ENCODE measurements at places on chromosomes 1 and 21.

DNA sequence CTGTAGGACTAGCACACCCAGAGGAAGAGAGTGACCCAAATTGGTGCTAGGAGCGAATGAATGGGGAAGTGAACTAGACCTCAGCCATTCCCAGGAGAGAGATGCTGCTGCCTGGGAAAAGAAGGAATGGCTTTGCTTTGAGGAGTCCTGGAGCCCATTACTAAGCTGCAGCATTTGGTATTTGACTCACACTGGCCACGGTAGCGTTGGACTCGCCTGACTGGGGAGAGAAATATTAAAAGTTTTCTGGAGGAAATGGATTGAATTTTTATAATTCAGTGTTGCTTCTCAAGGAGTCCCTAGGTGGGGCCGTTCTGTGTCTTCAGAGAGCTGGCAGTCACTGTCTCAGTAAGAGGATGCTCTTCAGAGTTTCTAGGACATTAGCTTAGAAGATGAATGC, 40.2 kb downstream of the PIK3CD start:
- no peak for DNase-seq

- no peak for DNase-seq
These were observed 151.9 kb downstream of the TNFSF18 start for GRCh38 chr1:172898866-172899265.

GRCh38 chr1:118209648-118210047, 24.6 kb upstream of the SPAG17 start:
- DNase-seq, result no peak

GRCh38 chr1:66119148-66119547, 326.5 kb downstream of the PDE4B start:
- no peak for DNase-seq

GRCh38 chr1:241215203-241215602, 141.8 kb downstream of the RGS7 start:
- DNase-seq, result no peak

DNA sequence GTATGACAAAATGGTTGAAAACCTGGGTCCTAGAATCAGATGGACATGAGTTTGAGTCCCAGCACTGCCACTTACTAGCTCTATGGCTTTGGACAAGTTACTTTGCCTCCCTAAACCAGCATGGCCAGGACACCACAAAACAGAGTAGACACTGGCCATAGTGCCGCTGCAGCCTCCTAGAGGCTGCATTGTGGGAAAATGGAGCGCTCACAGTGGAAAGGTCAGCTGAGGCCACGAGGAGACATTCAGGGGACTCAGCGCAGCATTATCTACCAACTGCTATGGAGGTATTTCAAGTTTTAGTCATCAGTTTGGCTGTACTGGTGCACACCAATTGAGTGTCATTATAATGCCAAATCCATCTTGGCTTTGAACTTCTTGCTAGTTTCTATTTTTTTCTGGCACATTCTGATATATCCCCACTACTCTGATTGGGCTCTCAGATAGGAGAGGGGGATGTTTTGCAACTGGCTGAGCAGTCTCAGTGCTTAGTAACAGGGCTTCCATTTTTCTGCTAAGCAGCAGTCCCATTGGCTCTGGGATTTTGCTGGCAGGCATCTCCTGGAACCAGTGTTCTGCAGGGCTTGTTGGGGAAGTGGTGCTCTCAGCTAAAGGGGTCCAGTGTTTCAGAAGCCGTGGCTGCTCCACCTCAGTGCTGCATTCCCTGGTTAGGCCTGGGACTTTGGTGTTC, 16.2 kb downstream of the NT5C1A start:
- no peak for DNase-seq

- DNase-seq, result no peak
These were observed 6.9 kb downstream of the MIB2 start for GRCh38 chr1:1622010-1622787.

DNA sequence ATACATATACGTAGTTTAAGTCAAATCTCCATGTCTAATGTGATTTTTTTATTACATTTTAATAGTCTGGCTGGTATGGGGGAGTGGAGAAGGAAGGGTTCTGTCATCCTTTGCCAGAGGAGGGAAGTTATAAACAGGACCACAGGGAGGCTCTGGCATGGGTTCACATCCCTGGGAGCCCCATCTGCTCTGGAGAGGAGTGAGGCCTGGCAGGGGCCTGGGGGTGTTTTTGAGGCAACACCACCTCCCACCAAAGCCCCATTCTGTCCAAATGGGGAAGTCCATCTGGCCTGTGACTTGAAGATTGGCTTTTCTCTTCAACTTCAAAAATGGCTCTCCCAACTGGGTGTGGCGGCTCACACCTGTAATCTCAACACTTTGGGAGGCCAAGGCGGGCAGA, 15.8 kb downstream of the DISP3 start:
- no peak for DNase-seq

- no peak for DNase-seq
These were observed 55.3 kb downstream of the CDKN2C start for GRCh38 chr1:51025374-51025773.

GRCh38 chr1:83807821-83808220, 191.1 kb downstream of the TTLL7 start:
- no peak for DNase-seq

DNA sequence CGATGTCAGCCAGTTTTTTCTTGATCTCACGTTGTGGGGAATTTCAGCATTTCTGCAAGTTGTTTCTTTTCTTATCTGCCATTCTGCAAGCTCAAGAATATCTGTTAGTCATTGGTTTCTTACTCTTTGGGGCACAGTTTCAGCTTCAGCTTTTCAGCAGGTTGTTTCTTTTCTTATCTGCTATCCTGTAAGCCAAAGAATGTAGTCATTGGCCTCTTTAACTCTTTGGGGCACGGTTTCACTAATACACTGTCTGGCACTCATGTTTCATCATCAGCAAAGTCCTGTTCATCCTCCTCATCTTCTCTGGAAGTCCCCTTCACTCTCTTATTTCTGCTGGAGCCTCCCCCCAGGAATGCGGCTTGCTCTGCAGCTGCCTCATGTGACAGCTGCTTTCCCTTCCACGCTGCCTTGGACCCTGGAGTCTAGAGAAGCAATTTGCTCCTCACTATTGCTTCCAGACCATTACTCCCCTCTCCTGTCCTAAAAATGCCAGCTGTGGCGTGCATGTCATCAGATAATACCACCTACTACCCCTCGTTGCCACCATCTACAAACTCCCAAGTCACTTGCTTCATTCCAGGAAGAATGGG, 67.0 kb upstream of the CACNA1E start:
- no peak for DNase-seq

- no peak for DNase-seq
These were observed 65.5 kb upstream of the CR1L start for GRCh38 chr1:207579436-207579799.

- no peak for DNase-seq
These were observed 41.7 kb downstream of the PKP1 start for GRCh38 chr1:201324821-201325677.

- no peak for DNase-seq
These were observed 133.5 kb downstream of the BEND5 start for GRCh38 chr1:48643193-48643592.

DNA sequence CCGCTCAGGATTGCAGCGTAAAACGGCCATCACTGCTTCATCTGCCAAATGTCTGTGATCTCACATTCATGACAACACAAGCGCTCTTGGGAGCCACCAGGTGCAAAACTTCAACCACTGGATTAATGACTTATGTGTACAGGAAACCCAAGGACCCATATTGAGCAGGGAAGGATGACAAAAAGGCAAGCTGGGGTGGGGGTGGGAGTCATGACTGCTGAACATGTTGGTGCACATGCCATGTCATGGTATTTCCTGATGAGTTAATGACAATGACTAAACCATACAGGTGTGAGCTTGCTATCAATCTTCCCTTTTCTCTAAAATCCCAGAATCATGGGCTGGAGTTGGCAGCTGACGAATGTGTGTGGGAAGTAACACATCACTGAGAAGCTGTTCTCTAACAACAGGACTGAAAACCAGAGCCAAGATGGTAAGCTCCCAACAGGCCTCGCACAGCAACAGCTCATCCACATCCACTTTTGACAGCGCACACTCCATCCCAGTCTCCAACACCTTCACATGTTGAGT, 3.1 kb upstream of the SH2D5 start:
- no peak for DNase-seq

GRCh38 chr1:10232163-10232562, 21.8 kb downstream of the KIF1B start:
- DNase-seq, result no peak

- DNase-seq, result no peak
These were observed 8.0 kb upstream of the ANGPTL3 start for GRCh38 chr1:62589321-62589720.

- DNase-seq, result no peak
These were observed 57.7 kb upstream of the NUF2 start for GRCh38 chr1:163263818-163264655.

DNA sequence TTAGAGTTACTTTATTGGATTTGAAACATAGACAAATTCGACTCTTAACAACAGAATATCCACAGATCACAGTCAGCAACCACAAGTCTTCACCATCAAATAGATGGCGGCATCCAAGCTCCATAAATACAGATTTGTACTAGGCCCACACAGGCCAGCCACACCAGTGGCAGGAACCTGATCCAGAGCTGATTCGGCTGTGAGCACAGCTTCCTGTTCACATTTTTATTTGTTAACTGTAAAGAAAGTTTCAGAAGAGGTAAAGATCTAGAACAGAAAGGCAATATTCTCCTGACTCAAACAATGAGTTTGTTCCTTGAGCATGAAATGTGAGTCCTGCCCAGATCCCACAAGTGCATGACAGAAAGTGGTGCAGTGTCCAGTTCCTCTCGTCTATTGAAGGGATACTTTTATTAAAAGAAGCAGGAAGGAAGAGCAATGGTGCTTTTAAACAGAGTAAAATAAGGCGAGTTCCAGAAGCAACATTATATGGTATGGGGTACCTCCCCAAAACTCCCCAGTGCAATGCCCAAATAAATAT, 205.8 kb downstream of the SLC45A1 start:
- DNase-seq, result no peak

DNA sequence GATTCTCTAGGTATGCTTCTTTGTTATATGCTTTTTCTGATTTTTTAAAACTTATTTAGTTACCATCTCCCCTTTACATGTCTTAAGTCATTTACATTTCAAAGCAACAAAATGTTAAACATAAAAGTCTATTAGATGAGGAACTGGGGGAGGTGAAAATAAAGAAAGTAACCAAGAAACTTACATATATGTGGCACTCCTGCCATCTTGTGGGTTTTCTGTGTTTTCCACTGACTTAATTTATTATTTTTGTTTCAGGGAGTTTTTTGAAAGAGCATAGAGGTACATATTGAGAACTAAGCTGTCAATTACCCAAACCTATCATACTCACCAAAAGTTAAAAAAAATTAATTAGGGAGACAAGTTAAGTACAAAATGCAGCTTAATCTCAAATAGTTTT, 1531.1 kb downstream of the MRPL39 start:
- no peak for DNase-seq

DNA sequence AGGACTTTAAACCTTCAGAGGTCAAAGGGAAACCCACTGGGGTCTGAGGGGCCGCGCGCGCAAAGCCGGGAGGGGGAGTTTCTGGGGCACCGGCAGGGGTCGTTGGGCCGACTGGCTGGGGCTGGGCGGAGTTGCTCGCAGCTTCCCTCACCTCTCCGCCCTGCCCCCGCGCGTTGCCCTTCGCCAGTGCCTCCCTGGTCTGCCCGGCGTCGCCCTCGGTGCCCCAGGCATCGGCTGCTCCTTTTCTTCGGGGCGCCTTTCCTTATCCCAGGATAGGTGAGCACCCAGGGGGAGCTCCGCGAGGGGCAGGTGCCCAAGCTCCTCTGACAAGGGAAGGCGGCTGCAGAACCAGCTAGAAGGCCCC, 390 bp upstream of the NGF start:
- no peak for DNase-seq

DNA sequence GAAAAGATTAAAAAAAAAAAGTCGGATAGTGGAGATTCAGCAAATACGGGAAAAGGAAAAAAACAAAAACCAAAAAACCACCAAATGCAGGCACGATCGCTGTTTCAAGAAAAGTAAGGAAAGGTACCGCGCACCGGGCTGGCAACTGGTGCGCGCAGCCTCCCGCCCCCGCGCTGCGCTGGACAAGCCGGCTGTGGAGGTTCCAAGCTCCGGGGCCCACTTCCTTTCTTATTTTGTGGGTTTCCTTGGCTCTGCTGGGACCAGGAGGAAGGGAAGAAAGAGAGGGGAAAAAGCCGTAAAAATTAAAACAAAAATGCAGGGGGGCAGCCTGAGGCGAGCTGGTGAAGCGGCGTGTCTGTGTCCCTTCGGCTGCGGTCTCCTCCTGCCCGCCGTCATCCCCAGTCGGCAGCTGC, 233 bp downstream of the ADAMTS5 start:
- no peak for DNase-seq

Data from activated T-cell treated with anti-CD3 and anti-CD28 coated beads, Interleukin-2, amount 50 U/mL, for 4 hours (primary cell).